ENCODE measurements at places on chromosomes 3 and 15. TPM values are rescaled to one million over a fixed set of nuclear protein-coding genes. Genes with fewer than 3 reads are reported as not detected.

- DNase-seq, result no peak
Measured at GRCh38 chr3:179224584-179224983, 26.3 kb downstream of the KCNMB3 start.

The FEZF2 gene
- total RNA-seq, result not detected

The GOLGA8N gene
- 10.0 TPM for total RNA-seq

- DNase-seq, result no peak
Measured at GRCh38 chr15:35958021-35958420, 412.1 kb upstream of the DPH6 start.

- DNase-seq, result no peak
Measured at GRCh38 chr15:70902107-70902506, 9.5 kb downstream of the LRRC49 start.

The DPPA2 gene
- total RNA-seq, result not detected

The IFRD2 gene
- 100 TPM for total RNA-seq
